ENCODE measurements at places on chromosomes 5 and 9.

- no peak for DNase-seq
Measured at GRCh38 chr5:5246736-5247135, 106.6 kb downstream of the ADAMTS16 start.

DNA sequence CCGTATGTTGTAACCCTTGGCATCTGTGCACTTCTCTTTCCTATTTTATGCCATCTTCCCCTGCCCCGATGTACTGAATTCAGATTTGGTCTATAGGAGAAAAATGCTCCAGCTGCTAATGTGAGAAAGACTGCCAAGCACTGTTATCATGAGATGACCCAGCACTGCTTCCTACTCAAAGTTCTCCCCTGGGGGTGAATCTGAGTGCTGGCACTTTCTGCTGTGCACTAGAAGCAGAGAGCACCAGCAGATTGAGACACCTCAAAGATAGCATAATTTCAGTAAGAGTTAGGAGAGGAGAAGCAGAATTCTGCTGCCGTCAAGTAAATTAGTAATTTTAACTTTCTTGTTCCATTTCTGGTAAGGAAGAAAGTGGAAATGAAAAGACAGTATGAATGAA lies 92.8 kb upstream of the ACOT12 start:
- DNase-seq, result no peak

DNA sequence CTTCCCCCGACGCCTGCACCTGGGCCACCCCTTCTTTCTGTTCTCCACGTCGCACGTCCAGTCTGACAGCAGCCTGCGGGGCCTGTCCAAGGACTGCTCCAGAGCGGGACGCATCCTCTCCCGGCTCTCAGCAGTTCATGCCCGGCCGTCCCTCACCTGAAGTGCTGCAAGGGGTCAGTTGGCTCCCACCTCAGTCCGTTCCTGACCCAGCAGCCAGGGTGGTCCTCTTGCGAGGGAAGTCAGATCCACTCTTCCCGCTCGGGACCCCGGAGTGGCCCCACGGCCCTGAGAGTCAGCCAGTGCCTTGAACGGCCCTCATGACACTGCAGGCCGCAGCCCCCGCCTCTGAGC lies 249.7 kb upstream of the IRX4 start:
- no peak for DNase-seq

- DNase-seq, result no peak
Measured at GRCh38 chr5:164748861-164749260, 1243.4 kb downstream of the MAT2B start.

- DNase-seq, result no peak
Measured at GRCh38 chr5:172771439-172772111, 580 bp upstream of the DUSP1 start.

- no peak for DNase-seq
Measured at GRCh38 chr5:132074091-132074771, 642 bp downstream of the CSF2 start.

DNA sequence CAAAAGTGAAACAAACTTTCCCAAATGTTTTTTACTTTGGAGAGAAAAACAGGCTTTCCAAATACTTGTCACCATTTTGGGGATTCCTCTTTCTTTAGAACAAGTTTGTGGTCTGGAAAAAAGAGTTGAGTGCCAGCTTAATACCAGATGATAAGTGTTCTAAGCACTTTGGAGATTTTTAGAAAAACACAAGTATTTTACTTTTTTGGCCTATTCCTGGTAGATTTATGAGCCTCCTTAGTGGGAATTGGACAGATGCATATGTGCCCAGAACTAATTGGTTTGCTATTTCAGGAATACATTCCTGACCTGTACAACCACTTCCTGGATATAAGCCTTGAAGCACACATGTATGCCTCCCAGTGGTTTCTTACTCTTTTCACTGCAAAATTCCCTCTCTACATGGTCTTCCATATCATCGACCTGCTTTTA lies 40.5 kb downstream of the GPR21 start:
- DNase-seq, result no peak

- no peak for DNase-seq
Measured at GRCh38 chr9:38318759-38319495, 73.6 kb upstream of the ALDH1B1 start.

- no peak for DNase-seq
Measured at GRCh38 chr5:169213479-169213878, 87.5 kb downstream of the SLIT3 start.

- no peak for DNase-seq
Measured at GRCh38 chr9:95778957-95779356, 96.5 kb upstream of the ERCC6L2 start.
